Progenitor cell of endocrine pancreas (in vitro differentiated cells): ENCODE measurements at places on chromosomes 2 and 18. TPM values are rescaled to one million over a fixed set of nuclear protein-coding genes. Genes with fewer than 3 reads are reported as not detected.

The HOXD13 gene
- total RNA-seq = not detected in 2 replicates

The TMEM37 gene
- total RNA-seq = 17.4 and 18.9 TPM in 2 replicates

The POTEC gene
- not detected in 2 replicates for total RNA-seq

The STARD6 gene
- total RNA-seq = not detected in 2 replicates

The GALNT13 gene
- 7.2 and 8.3 TPM in 2 replicates for total RNA-seq

The FOXI3 gene
- 0.57 and 0.98 TPM in 2 replicates for total RNA-seq

The RMDN2 gene
- total RNA-seq = 9.1 and 9.2 TPM in 2 replicates

The CDK15 gene
- 0.07 TPM in 1 of 2 replicates, not detected in the other for total RNA-seq

The SATB2 gene
- total RNA-seq = 4.4 and 4.7 TPM in 2 replicates

The UGT1A4 gene
- total RNA-seq = not detected in 2 replicates

The EPB41L3 gene
- total RNA-seq = 41.7 and 49.8 TPM in 2 replicates

The MDH1B gene
- 2.8 and 3.0 TPM in 2 replicates for total RNA-seq

The ZNF892 gene
- 18.0 and 18.4 TPM in 2 replicates for total RNA-seq

The BCL2 gene
- 3.8 and 4.1 TPM in 2 replicates for total RNA-seq

The NLRC4 gene
- total RNA-seq = not detected in 2 replicates

The PSMA8 gene
- total RNA-seq = 0.29 TPM in 1 of 2 replicates, not detected in the other

The KLHL30 gene
- 0.07 and 0.13 TPM in 2 replicates for total RNA-seq

The DAW1 gene
- total RNA-seq = 0.42 TPM in 1 of 2 replicates, not detected in the other

The MARCHF4 gene
- 2.0 and 2.2 TPM in 2 replicates for total RNA-seq

The CENPO gene
- total RNA-seq = 28.8 and 30.6 TPM in 2 replicates

The CFAP65 gene
- total RNA-seq = 0.65 and 0.67 TPM in 2 replicates

The TSPYL6 gene
- total RNA-seq = not detected in 2 replicates

The ERBB4 gene
- total RNA-seq = 43.8 and 51.7 TPM in 2 replicates

The DNAJC5G gene
- not detected in 2 replicates for total RNA-seq

The TMEM198 gene
- total RNA-seq = 8.2 and 9.7 TPM in 2 replicates

The XPO1 gene
- total RNA-seq = 224 and 236 TPM in 2 replicates

The OTOS gene
- not detected in 2 replicates for total RNA-seq

The CLEC4F gene
- not detected in 2 replicates for total RNA-seq

The AFF3 gene
- total RNA-seq = 7.3 and 7.5 TPM in 2 replicates

The OXER1 gene
- total RNA-seq = 4.3 and 4.6 TPM in 2 replicates

The PTGR3 gene
- 35.2 and 36.8 TPM in 2 replicates for total RNA-seq

The STEAP3 gene
- total RNA-seq = 3.9 and 6.8 TPM in 2 replicates

The RAB6C gene
- total RNA-seq = 0.24 TPM in 1 of 2 replicates, not detected in the other

The GKN1 gene
- not detected in 2 replicates for total RNA-seq

The ABCA12 gene
- 0.19 and 0.29 TPM in 2 replicates for total RNA-seq

The CKAP2L gene
- total RNA-seq = 10.3 and 11.5 TPM in 2 replicates

The MLPH gene
- 1.2 and 1.6 TPM in 2 replicates for total RNA-seq

The PJVK gene
- total RNA-seq = 7.7 and 9.2 TPM in 2 replicates

The ANKRD30BL gene
- total RNA-seq = not detected in 2 replicates

The NTSR2 gene
- total RNA-seq = not detected in 2 replicates

The SPC25 gene
- total RNA-seq = 14.5 and 15.8 TPM in 2 replicates

The CFAP210 gene
- total RNA-seq = 1.2 and 1.6 TPM in 2 replicates

The IL36RN gene
- total RNA-seq = 0.13 TPM in 1 of 2 replicates, not detected in the other

The C2orf72 gene
- 9.7 and 11.1 TPM in 2 replicates for total RNA-seq

The ZNF638 gene
- 213 and 216 TPM in 2 replicates for total RNA-seq

The TUBA3E gene
- not detected in 2 replicates for total RNA-seq

The MTLN gene
- 6.2 and 7.5 TPM in 2 replicates for total RNA-seq

The ANKRD53 gene
- 3.7 and 5.4 TPM in 2 replicates for total RNA-seq

The LONRF2 gene
- 8.4 and 9.2 TPM in 2 replicates for total RNA-seq

The STK39 gene
- total RNA-seq = 21.1 and 22.9 TPM in 2 replicates

The FSHR gene
- total RNA-seq = 0.44 and 0.74 TPM in 2 replicates

The GAL3ST2 gene
- 0.51 and 0.84 TPM in 2 replicates for total RNA-seq

The PTPRN gene
- 30.2 and 30.5 TPM in 2 replicates for total RNA-seq
